Inflammatory macrophage (primary cell): ENCODE measurements at places on chromosomes 13 and 19.
A peak's percentile ranks its signal among the peaks of the same experiment; 100 is the strongest.

- no peak for DNase-seq
These were observed 233.8 kb upstream of the PRR20A start for GRCh38 chr13:56906909-56907308.

GRCh38 chr19:35717665-35718344 is at the start of gene KMT2B:
KMT2B (plus strand) TSS chr19:35718003; CDS start chr19:35718019, 16 bp downstream.
- no peak for DNase-seq

DNA sequence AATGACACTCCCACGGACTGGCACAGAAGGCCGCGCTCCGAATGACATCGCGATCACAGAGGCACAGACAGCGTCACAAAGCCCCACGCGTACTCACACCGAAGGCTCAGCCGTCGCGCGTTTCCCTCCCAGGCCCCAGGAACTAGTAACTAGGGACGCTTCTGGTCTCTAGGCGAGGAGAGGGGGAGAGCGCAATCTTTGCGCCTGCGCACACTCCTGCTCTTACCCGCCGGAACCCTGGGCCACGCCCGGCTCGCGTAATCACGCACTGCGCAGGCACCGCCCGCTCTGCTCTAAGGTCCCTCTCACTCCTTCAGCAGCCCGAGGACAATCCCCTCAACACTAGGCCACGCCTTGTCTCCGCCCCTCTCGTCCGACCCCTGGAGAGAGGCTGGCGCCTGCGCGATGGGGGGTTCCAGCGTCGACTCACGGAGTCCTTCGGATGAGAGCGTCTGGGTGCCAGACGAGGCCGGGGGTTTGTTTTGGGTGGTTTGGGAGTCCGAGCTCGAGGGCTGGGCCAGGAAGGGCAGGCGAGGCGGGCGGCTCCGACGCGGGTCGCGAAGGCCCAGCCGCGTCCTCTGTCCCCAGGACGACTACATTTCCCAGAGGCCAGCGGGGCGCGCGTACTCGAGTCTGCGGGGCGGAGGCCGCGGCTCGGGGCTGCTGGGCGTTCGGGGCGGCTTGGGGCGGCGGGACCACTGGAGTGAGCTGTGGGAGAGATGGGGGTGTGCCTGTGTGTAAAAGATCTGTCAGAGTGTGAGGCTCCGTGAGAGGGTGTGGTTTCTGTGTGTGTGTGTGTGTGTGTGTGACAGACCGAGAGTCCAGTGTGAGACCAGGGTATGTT is at the start of gene ZNF471:
TSS of gene ZNF471 (plus strand) at position 410 of the 844 bp plus-strand sequence. CDS start 3,717 bp downstream, outside the sequence.
- peak; percentile 97 for DNase-seq

GRCh38 chr13:52353193-52353592 is 52.8 kb downstream of the THSD1 start:
- DNase-seq, result peak; percentile 4

GRCh38 chr19:41352609-41353465 is 885 bp downstream of the TGFB1 start:
- peak; percentile 67 for DNase-seq

DNA sequence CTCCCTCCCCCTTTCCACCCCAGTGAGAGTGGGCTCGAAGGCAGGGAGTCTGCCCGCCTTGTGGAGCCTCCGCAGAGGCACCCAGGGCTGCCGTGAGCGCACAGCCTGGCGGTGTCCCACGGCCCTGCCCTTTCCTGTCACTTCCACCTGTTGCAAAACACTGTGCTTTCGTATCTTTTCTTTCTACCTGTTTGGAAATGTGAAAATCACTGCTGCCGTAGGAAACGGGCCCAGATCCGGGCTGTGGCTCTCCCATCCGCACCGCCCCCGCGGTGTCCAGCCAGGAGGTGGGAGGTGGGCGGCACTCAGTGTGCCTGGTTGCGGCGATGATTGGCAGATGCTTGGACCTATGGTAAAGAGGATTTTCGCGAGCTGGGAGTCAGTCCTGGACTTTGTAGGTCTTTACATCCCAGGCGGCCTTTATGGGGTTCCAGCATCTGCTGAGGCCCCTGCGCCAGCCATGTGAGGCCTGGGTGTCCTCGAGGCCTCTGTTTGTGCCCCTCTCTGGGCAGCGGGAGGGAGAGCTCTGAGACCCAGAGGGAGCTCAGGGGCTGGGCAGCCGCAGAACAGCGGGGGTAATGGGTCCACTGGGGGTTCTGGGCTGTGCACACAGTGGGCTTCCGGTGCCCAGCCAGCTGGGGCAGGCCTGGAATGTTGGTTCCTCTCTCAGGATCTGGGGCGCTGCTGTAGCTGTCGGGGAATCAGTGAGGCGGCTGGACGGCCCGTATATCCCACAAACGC is 6.1 kb downstream of the STK11 start:
- no peak for DNase-seq
